Urinary bladder (tissue), 4 donors: ENCODE measurements at places on chromosomes 6 and 20. TPM values are rescaled to one million over a fixed set of nuclear protein-coding genes. Genes with fewer than 3 reads are reported as not detected.

DNA sequence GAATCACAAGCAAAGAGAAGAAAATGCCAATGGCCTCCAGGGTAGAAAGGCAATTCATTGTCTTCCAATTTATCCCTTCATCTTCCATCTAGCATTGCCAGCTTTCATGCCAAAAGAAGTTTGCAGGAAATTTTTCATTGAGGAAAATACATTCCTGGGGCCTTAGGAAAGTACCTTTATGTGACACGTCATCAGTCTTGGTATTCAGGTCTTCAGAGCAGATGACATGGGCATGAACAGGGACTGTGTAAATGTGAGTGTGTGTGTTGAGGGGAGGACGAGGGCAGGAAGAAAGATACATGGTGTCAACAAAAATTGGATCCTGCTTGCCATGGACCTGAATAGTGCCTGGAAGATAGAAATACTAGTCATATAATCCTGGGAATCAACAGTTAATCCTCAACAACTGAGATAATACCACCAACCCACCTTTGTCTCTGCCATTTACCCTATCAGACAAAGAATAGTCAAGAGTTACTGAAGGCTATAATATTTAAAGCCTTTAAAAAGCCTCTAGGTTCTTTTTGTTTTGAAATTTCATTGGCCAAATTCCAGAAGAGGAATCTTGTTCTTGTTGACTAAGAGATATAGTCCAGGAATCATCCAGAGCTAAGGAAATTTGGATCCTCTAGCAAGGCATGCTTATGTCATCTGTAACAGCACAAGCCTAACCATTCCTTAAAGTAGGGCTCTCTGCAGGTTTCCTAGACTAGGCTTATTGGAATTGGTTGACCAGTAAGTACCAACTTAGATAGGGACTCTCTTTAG, 405.8 kb upstream of the SASH1 start:
- no peak for DNase-seq

Gene ANKS1A
- 21.9 TPM for total RNA-seq

DNA sequence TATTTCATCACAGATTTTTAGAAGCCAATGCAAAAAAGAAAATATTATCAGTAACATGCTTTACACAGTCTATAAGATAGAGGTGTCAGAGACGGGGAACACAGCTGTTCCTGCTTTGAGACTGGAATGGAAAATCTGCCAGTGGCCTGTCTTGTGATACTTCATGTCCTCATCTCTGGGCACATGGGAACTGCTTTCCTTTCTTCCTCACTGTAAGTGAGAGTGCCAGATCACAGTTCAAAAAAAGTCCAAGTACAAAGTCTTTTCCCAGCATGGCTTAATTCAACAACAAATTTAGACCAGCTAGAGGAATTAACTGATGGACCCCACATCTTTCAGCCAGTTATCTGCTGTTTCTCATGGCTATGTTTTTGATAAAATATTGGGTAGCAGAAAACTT, 490.4 kb downstream of the CDKAL1 start:
- DNase-seq, result no peak

- no peak for DNase-seq
Measured at GRCh38 chr6:135567375-135568083, 70.0 kb upstream of the AHI1 start.

GRCh38 chr6:21451546-21452013, 142.0 kb upstream of the SOX4 start:
- no peak for DNase-seq

GRCh38 chr6:35086636-35087360, 54.3 kb downstream of the TCP11 start:
- DNase-seq, result no peak

DNA sequence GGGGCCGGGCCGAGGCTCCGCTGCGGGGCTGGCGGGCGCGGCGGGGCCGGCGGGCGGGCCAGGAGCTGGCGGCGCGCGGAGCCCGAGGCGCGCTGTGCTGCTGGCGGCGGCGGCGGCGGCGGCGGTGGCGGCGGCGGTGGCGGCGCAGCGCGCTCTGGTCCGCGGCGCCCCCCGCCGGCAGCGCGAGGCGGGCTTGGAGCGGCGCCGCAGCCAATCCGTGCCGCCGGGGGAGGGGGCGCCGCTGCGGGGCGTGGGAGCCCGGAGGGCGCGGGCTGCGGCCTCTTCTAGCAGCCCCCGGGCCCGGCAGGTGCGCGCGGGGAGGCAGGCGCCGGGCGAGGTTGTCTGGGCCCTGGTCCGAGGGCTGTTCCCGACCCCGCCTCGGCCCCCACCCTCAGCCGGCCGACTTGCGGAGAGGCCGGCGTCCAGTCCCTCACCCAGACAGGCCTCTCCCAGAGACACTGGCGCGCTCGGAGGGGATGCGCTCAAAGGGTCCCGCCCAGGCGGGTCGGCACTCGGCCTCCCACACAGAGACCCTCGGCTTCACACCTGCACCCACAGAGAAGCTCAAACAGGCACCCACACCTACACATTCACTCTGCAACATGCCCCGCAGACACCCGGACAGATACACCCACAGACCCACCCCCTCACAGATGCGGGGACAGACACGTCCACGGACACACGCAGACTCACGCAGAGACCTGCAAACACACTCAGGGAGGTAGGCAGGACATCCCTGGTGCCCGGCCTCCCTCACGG, at the start of gene RIMS4:
Gene RIMS4 (minus strand): TSS at position 156 of the 759 bp plus-strand sequence. CDS start 275 bp downstream, outside the sequence.
- DNase-seq, result no peak

GRCh38 chr6:101069191-101069795, 188.2 kb upstream of the ASCC3 start:
- DNase-seq, result no peak

Gene SESN1
- total RNA-seq, result 67.2 TPM

- no peak for DNase-seq
Measured at GRCh38 chr6:3501826-3502500, 45.1 kb upstream of the SLC22A23 start.

DNA sequence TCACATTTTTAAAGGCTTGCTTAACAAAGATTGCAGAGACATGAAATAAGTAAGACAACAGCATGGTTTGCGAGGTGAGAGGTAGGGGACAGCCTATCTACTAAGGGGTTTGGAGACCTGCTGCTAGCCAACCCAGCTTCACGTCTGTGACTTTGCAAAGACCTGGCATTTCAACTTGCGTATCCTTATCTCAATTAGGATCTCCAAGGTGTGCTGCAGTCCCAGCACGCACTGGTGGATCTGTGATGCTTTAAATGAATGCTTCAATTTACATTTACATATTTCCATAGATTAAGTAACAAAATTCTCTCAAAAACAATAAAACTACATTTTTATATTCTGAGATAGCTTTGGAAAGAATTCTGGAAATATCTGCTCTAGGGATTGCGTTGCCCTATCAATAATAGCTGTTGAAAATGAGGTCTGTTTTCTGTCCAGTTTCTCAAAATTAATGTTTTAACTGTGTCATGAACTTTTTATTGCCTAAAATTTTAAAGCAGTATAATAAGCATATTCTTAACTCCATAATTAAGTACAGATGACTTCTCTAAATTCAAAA, 124.4 kb upstream of the EDN1 start:
- DNase-seq, result no peak

Gene C4B
- 4.7 TPM for total RNA-seq

DNA sequence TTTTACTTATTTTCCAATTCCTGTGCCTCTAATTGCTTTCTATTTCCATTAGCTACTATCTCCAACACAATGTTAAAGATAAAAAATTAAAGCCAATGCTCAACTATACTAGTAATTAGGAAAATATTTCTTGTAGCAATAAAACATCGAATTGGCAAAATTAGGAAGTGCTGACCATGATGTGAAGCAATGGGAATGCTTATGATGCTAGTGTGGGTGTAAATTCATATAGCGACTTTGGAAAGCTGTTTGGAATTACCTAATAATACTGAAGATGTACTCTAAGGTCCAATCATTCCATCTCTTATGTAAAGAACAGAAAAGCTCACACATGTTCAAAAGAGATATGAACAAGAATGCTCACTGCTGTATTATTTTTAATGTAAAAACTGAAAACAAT, 78.2 kb downstream of the UBE3D start:
- DNase-seq, result no peak

GRCh38 chr6:158374020-158374419, 61.8 kb downstream of the TULP4 start:
- DNase-seq, result no peak

Gene ZKSCAN4
- 7.3 TPM for total RNA-seq
